Frontal cortex (tissue), 4 donors: ENCODE measurements at places on chromosomes 12 and 14. TPM values are rescaled to one million over a fixed set of nuclear protein-coding genes. Genes with fewer than 3 reads are reported as not detected.

- no peak for DNase-seq
Measured at GRCh38 chr12:71536279-71536938, 96.8 kb downstream of the LGR5 start.

- no peak for DNase-seq
Measured at GRCh38 chr12:40733871-40734270, 41.6 kb downstream of the CNTN1 start.

GRCh38 chr14:103408491-103409155 is 23.4 kb downstream of the MARK3 start:
- no peak for DNase-seq

DNA sequence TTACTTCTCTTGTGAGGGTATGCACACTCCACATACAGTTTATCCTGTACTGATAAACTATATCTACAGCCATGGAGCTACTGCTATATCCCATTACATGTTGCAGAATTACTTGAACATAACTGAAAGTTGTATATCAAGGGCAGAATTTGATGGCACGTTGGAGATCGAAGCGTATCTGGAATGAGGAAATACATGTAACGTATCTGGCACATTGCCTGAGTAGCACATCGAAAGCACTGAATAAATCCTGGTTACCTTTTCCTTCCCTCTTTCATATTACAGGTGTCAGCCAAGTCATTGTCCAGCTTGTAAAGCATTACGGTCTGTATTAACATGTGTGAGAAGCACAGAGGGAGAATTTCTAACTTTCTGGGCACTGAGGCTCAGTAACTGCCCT is 42.1 kb upstream of the LIN7A start:
- no peak for DNase-seq

GRCh38 chr12:123126294-123127181 is 24.4 kb downstream of the PITPNM2 start:
- DNase-seq: no peak

KLRC1 gene
- total RNA-seq: not detected

CCNT1 gene
- 34.6 TPM for total RNA-seq

CMA1 gene
- not detected for total RNA-seq

CCDC38 gene
- total RNA-seq: not detected

SLC8A3 gene
- 43.6 TPM for total RNA-seq
